ENCODE measurements at places on chromosomes 2 and 18. TPM values are rescaled to one million over a fixed set of nuclear protein-coding genes. Genes with fewer than 3 reads are reported as not detected.

GRCh38 chr2:215479536-215480240, 43.8 kb upstream of the FN1 start:
- no peak for DNase-seq

GRCh38 chr2:191231995-191232394, 13.2 kb upstream of the MYO1B start:
- no peak for DNase-seq

DNA sequence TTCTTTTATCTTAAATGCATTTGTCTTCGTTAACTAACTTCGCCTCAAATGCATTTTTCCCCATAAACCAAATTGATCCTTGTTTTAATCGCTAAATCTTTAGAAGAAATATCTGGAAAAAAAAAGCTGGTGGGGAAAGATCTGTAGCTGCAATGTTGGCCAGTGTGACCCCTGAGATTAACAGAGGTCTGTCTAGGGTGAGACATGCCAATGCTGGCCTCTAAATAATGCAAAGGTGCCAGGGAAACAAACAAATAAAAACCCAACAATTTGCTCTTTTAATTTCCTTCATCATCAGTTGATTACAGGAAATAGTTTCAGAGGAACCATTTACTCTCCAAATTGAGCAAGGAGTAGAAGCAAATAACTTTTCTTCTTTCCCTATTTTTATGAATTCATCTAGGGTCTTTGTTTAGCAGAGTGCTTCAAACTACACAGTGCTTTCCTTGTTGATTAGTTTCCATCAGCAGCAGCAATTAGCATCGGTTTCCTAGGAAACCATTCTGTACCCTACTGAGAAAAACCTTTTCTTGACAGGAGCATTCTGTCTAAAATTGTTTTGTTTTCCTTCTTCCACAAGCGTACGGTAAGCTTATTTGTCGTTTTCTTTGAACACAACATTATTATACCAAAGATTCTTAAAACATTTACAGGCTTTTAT, 100.5 kb upstream of the UNC80 start:
- no peak for DNase-seq

DNA sequence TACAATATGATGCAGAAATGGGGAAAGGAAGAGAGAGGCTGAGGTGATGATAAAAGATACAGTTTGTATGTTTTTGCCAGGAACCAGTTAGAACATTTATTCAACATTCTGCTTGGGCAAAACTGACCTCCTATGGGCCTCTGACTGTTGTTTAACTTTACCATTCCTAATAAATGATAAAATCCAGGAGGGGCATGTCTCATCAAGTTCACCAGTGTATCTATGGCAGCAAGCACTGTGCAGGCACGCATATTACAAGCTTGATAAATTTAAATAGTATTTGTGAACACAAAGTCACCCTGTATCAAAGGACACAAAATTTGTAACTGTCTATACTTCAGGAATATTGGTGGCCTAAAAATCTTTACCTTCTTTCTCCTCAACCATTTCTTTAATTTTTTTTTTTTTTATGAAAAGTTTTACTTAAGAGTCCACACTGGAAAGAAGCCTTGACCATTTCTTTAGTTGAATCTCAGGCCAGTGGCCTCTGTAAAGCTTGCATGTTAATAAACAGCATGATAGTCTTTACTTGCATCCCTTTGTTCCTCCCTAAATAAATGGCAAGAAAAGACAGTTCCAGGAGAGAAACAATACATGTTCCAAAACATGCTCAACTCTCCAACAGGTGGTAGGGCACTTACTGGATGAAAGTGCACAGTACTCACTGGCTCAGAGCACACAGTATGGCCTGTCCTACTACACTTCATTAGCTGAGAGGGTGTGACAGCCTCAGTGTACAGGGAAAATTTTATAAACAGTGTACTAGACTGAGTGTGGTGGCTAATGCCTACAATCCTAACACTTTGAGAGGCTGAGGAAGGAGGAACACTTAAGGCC, 52.3 kb downstream of the SOS1 start:
- peak; percentile 26 for DNase-seq

DNA sequence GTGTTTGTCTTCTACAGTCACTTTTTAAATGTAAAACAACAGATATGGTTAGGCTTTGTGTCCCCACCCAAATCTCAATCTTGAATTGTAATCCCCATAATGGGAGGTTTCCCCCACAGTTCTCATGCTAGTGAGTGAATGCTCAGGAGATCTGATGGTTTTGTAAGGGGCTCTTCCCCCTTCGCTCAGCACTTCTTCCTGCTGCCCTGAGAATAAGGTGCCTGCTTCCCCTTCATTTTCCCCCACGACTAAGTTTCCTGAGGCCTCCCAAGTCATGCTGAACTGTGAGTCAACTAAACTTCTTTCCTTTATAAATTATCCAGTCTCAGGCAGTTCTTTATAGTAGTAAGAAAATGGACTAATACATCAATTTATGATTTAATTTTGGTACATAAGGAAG, 118.0 kb upstream of the SNTG2 start:
- no peak for DNase-seq

DNA sequence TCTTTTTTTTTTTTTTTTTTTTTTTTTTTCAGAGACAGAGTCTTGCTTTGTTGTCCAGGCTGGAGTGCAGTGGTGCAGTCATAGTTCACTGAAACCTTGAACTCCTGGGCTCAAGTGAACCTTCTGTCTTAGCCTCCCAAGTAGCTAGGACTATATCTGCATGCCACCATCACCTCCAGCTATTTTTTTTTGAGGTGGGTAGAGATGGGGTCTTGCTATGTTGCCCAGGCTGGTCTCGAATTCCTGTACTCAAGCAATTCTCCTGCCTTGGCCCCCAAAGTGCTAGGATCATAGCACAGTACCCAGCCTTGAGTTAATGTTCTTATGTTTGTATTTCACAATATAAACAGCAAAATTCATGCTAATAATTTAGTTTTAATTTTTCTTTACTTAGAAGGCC, 62.9 kb upstream of the IGFBP2 start:
- no peak for DNase-seq

- DNase-seq, result peak; percentile 52
These were observed 392.9 kb downstream of the ZNF516 start for GRCh38 chr18:76102156-76102555.

DNA sequence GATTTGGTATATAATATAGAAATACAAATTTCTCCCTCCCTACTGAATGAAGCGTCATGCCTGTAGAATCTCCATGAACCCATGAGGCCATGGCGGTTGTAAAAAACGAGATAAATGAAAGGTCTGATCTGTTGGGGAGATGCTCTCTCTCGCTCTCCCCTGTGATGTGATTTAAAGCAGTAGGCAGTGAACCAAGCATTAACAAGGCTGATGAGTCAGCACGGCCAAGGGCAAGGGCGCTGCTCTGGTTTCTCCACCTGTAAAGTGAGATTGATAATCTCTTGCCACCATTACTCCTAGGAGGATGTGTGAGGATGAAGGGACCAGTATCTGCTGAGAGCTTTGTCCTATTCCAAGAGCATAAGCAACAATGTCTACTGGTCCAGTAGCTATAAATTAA, 553.3 kb downstream of the CMPK2 start:
- DNase-seq, result no peak

- peak; percentile 20 for DNase-seq
These were observed 911.8 kb downstream of the CPS1 start for GRCh38 chr2:211468217-211468616.

DNA sequence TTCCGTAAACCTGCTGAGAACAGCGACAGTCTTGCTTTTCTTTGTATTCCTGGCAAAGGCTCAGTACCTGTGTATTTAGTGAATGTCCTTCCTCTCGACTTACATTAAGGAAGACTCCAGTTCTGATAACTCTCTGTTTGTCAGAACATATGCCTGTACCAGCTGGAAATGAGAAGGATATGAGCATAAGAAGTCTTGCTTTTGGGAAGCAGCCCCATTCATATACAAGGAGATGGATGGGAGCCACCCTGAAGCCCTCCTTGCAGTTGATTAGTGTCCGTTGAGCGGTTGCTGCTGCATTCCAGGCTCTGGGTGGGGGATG, 59.8 kb downstream of the SH3BP4 start:
- DNase-seq, result no peak

- no peak for DNase-seq
These were observed 188.5 kb downstream of the MBD2 start for GRCh38 chr18:54035927-54036326.

GRCh38 chr2:190674966-190675650, 26.2 kb downstream of the NAB1 start:
- DNase-seq, result no peak

DNA sequence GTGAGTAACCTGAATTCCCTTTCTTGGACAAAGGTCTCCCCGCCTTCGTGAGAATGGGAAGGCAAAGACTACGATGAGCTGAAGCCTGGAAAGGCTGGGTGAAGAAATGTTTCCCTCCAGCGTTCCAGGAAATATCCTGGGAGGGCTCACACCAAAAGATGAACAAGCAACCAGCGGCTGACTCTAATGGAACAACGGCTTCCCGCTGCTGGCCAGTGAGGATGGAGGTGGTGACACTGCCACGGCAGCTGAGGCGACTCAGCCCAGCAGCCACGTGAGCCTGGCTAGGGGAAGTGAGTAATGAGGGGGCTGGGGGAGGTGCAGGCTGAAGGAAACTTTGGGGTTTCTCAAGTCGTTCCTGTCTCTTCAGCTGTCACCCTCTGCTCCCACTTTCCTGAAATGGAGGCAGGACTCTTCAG, 105.0 kb upstream of the SMAD7 start:
- no peak for DNase-seq

Gene NTSR2
- not detected for total RNA-seq

Gene CCDC148
- 3.6 TPM for total RNA-seq

Gene FSHR
- total RNA-seq, result not detected

Gene DNAJC5G
- total RNA-seq, result not detected

Gene ACMSD
- 3.1 TPM for total RNA-seq

Gene MSTN
- total RNA-seq, result 0.72 TPM

Gene TOGARAM2
- total RNA-seq, result 1.4 TPM

Gene COL5A2
- total RNA-seq, result 2,163 TPM

Gene LYPD6
- 22.4 TPM for total RNA-seq

Gene B4GALT6
- total RNA-seq, result 3.9 TPM

Gene LTBP1
- 246 TPM for total RNA-seq

Gene PAX8
- 0.24 TPM for total RNA-seq

Gene GCG
- total RNA-seq, result 2.4 TPM

Gene RSAD2
- 36.4 TPM for total RNA-seq
